NAMALWA (cell line): ENCODE measurements at places on chromosomes 6 and 20.

DNA sequence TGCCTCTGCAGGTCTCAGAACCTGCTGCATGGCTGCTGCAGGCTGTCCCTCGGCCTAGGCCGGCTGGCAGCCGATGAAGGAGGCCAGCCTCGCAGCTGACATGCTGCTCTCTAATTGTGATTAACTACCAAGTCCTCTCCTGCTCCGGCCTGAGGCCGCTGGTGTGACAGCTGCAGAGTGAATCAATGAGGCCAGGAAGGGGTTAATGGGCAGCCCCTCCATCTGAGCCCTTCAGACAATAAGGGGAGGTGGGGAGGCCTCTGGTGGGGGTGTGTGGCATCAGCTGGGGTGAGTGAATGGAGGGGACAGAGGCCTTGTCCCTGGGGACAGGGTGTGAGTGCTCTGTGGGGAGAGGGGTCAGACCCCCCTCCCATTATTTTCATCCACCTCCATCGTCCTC, 34.4 kb downstream of the SLC52A3 start:
- no peak for DNase-seq

DNA sequence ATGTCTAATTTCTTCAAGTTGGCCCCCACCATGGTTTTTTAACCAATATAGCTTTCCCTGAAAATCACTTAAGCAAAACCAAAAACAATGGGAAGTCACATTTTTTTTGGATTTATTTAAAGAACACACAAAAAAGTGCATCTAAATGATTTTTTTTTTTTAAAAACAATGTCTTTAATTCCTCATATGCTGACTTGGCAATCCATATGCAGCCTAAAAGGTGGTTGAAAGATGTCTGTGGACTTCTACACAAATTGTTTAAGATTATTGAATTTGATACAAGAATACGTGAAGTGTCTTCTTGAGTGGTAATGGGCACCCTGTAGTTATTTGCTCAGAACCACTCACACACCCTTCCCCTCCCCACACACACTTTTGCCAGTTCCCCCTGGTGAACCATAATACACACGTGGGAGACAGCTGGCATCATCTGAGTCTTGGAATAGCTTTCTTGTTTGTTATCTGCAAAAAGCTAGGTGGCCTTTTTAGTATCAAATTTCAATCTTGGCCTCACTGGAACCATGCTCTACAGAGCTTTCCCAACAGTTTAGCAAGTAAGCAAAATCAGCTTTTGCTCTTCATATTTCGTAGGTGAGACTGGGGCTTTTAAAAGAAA, 60.9 kb upstream of the TULP1 start:
- no peak for DNase-seq

- no peak for DNase-seq
These were observed 161.7 kb downstream of the DTNBP1 start for GRCh38 chr6:15500901-15501825.

GRCh38 chr6:8749465-8749864, 314.1 kb upstream of the SLC35B3 start:
- no peak for DNase-seq

- DNase-seq: no peak
These were observed 9.1 kb upstream of the BTNL2 start for GRCh38 chr6:32416036-32416435.

- no peak for DNase-seq
These were observed 23.9 kb downstream of the NOL4L start for GRCh38 chr20:32560989-32561830.

DNA sequence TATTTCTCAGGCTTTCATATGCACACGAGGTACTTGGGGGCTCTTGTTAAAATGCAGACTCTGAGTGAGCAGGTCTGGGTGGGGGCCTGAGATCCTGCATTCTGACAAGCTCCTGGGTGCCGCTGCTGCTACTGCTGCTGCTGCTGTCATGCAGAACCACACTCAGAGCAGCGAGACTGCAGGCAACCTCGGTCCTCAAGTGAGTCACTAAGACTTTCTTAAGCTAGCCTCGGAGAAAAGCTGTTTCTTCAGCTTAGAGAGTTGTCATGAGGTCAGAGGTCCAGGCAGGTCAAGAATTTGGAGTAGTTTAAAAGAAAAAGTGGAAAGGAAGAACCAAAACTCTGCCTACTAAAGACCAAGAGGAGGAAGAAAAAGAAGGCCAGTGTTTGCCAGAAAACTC, 92.9 kb downstream of the SPTLC3 start:
- no peak for DNase-seq

- DNase-seq: no peak
These were observed 22.3 kb downstream of the CNKSR3 start for GRCh38 chr6:154488248-154488593.

DNA sequence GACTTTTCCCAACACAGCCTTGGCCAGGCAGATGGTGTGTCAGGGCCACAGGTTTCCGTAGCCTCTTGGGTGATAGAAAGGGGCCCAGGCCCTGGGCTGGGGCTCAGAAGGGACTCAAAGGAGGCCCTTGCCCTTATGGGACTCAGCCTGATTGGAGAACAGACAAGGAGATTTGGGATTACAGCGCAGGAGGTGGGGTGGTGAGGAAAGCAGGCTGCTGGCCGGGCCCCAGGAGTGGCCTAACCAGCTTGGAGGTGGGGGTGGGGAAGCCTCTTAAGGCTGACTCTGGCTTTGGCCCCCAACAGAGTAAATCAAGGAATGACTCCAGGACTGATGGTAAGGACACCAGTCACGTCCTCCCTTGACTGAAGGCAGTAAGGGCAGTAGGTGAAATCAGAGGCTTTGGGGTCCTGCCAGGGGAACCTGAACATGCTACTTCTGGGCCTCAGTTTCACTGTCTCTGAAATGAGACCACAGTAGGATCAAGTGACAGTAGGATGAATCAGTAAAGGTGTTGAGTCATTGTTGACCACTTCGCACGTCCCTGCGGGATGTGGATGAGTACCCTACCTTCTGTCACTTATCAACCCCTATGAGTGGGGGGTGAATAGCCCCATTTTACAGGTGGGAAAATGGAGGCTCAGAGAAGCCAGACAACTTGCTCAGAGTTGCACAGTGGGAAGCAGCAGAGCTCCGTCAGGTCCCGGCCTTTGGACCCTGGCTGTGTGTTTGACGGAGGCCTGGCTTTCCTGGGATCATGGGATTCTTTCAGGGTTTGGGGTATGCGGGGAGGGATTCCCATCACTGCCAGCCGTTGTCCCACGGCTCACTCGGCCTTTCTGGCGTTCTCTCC, 4.5 kb downstream of the SNAI1 start:
- DNase-seq: no peak

- no peak for DNase-seq
These were observed 14.9 kb downstream of the MTFR2 start for GRCh38 chr6:136235233-136235564.

- DNase-seq: no peak
These were observed 4.5 kb upstream of the CD109 start for GRCh38 chr6:73691512-73691911.

- no peak for DNase-seq
These were observed 11.1 kb downstream of the TPD52L1 start for GRCh38 chr6:125164696-125165095.

GRCh38 chr20:38139977-38140753, 24.9 kb downstream of the TGM2 start:
- DNase-seq: no peak

GRCh38 chr6:33017694-33018353, 8.4 kb upstream of the HLA-DOA start:
- DNase-seq: no peak

DNA sequence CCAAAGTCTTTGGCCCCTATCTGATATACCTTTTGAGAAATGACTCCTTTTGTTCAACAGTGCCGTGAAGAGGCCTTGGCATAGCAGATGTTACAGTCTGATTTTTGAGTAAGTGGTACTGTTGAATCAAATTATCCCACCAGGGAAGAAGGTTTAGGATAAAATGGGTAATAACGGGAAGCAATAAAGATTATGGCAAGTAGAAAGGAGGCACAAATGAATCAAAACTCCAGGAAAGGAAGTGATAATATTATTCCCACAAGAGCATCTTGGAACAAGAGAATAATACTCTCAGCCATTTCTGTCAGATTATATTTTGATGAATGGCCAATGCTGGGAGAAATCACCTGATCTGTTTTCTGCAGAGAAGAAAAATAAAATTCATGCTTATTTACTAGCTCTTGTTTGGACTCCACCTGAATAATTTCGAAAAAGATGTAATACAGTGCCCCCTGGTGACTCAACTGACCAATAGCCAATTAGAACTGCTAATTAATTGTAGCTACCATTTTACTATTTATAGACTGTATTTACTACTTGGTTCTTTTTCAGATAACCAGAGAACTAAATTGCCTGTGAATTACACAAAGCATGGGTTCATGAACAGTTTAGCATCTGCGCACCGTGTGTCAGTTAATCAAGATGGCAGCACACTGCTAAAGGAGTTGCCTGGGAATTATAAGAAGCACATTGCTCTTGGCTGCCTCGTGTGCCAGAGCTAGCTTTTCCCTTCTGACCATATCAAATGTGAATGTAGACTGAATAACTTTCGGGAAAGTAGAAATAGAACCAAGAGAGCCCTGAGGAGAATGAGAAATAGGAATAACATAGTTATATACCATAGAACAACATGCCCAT, 78.5 kb upstream of the TRDN start:
- peak; percentile 66 for DNase-seq

DNA sequence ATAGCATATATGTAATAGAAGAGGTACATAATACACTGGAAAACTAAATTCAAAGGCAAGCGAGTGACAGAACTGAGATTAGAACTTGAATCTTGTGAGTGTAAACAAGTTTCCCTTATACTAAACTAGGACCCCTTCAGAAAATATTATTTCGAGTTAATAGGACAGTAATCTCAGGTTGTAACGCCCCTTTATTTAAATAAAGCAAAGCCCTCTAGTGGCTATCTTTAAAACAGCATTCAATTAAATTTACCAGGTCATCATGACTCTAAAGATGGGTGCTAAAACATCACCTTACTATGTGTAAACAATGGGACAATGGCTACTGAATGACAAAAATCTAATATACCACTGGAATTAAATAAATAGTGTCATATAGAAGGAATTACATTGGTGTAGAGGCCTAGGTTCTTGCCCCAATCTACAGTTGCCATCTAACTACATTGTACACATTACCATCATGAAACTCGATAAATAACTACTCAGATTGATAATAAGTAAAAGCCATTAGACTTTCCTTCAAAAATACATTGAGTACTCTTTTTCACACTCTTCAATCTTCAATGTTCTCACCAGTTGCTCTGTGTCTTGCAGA, 255.4 kb upstream of the IRAK1BP1 start:
- DNase-seq: peak; percentile 62

GRCh38 chr20:33739493-33739892, 7.7 kb downstream of the ZNF341 start:
- no peak for DNase-seq

- DNase-seq: no peak
These were observed 771.0 kb downstream of the QKI start for GRCh38 chr6:164185471-164185871.

DNA sequence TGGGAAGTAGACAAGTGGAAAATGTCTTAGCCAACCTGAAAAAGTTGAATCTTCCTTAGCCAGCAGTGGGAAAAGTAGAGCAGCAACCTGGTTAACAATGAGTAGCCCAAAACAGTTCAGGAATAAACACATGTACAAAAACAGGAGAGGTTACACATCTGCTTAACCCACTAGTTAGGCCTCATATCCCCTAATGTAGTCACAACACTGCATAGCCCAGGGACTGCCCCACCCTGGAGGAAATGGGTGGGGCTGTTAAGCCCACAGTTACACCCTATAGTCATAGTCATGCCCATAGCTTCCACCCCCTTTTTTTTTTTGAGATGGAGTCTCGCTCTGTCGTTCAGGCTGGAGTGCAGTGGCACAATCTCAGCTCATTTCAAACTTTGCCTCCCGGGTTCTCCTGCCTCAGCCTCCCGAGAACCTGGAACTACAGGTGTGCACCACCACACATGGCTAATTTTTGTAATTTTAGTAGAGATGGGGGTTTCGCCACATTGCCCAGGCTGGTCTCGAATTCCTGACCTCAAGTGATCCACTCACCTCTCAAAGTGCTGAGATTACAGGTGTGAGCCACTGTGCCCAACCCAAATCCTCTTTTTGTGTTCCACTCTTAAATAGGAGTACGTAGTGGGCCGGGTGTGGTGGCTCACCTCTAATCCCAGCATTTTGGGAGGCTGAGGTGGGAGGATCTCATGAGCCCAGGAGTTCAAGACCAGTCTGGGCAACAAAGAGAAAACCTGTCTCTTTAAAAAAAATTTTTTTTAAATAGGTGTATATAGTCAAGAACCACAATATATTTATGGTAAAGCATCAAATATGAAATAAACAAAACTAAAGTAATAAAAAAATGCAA, 24.5 kb downstream of the ILRUN start:
- peak; percentile 85 for DNase-seq
